ENCODE measurements at places on chromosomes 2 and 18.

GRCh38 chr18:23504720-23505119 lies 1.4 kb downstream of the RMC1 start:
- DNase-seq: no peak

- DNase-seq: no peak
These were observed 145.5 kb downstream of the MAP4K4 start for GRCh38 chr2:101843048-101843447.

- no peak for DNase-seq
These were observed 47.0 kb upstream of the TTC39C start for GRCh38 chr18:23967321-23968089.

DNA sequence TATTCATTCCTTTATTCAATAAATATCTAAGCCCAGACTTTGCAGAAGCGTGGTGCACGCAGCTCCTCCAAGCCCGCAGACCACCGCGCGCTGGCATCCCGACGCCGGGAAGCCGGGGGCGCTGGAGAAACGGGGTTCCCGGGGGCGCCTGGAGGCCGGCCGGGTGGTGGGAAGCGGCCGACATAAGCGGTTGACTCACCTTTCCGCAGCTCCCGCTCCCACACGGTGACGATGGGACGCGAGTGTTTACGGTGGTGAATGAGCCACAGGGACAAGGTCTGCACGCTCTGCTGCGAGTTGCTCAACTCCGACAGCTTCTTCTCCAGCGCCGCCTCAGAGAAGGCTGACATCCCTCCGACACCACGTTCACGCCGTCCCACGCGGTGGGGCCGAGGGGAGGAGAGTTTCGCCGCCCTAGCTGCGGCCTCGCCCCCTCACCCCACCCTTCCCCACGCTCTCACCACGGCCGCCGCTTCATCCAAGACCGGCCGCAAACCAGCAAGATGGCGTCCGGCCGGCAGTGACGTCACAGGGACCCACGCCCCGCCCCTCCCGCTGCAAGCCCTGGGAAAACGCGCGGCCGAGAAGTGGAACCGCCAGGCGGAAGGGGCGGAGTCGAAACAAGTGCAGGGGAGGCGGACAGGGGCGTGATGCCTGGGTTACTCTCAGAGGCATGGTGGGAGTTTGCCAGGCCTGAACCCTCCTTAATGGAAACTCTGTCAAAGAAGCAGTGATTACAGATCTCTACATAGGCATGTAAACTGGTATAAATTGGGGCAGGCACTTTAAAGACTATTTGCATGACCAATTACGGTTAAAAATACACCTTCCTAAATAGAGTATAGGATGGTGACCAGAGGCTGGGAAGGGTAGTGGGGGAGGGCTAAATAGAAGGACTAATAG lies at the start of gene RPRD1A:
Gene RPRD1A (minus strand): TSS at position 505 of the 903 bp plus-strand sequence. CDS start 155 bp downstream, at position 350.
- DNase-seq: peak; percentile 97

DNA sequence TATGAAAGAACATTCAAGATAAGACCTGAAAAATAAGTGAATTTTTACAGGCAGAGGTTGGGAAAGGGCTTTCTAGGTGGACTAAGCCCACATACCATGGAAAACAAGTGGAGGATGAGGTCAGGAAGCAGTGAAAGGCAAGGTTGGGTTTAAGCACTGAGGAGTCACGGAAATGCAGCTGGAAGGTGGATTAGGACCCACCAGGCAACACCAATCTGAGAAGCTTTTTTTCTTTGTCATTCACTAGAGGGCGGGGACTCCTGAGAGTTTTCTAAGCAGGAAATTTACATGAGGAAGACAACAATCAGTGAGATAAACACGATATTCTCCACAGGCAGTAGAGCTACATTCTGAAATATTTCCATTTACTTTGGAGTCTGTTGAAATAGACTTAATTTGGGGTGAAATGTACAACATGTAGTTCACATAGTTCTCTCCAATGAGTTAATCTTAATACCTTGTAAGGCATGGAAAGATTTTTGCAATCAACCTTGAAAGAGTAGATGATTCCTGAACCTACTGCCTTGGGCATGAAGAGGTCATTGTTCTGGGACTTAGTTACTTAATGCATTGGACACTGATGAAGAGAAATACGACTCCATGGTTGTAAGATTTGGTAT lies 40.7 kb downstream of the VIT start:
- no peak for DNase-seq

DNA sequence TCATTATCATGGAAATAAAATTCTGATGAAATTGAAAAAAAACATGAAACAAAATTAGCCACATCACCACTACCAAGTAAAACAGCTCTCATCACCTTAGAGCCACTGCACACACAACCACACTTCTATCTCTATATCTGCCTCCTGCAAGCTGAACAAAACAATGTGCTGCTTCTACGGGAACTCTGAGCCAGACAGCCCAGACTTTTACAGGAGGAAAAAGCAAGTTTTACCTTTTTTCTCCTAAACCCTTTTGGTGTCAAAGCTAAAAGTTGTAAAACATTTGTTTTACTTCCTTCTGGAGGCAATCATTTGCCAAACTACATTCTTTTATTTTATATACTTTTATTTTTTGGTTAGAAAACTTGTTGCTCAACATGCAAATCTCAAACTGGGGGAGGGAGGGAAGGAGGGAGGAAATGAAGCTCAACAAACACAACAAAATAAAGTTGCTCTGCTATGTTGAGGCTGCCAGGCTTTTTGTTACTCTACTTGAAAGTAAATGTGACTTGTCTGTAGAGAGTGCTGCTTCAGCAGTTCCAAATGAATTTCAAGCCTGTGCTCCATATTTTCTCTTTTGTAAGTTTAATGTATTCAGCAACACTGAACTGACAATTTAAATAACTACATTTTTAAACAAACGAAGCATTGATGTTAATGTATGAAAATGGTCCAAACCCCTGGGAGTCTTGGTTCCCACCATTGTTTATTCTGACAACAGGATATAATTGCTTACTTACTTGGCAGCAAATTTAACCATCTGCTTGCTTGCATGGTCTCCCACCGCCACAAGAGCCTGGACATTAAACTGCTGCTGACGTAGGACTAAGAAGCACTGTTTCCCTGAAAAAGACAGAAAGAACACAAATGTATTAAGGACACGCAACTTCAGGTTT lies 24.5 kb downstream of the DARS1 start:
- DNase-seq: peak; percentile 43

DNA sequence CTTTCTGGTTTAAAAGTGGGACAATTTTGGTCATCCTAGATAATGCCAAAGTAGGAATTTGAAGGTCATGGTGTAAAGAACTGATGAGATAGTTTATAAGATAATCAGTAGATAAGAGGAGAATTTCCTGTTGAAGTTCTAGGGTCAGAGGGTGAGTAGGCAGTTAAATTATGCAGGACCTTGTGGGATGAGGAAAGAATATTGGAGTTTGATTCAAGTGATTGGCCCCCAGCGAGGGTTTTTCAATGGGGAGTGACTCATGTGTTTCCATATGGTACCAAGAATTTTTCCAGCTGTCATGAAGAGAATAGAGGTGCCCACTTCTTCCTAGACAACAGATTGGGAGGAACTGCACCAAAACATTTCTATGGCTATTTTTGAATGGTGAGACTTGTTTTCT lies 940.2 kb upstream of the ZEB2 start:
- DNase-seq: peak; percentile 58

GRCh38 chr2:21656330-21657075 lies 532.7 kb downstream of the TDRD15 start:
- no peak for DNase-seq

DNA sequence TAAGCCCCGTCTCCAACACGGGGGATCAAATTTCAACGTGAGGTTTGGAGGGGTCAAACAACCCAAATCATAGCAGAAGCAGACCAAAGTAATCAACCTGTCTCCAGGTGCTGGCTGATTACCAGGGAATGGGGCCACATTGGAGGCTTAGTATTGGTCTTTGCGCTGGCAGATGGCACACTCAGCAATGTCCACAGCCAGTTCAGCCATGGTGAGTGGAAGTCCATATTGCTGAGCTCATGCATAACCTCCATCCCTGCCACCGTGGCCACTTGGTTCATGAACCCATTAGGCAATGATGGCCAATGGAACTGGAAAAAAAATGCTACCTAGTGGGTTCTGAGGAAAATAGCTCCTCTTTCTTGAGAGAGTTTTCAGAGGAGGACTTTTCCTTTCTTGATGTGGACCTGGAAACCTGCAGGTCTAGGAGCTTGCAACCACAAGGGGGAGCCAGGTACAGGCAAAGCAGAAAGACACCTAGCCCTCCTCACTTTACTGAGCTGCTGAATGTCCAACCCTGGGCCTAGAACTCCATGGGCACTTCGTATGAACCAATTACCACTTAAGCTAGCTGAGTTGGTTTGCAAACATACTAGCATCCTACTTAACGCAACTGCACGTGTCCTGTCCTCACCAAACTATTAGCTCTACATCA lies 128.0 kb upstream of the GYPC start:
- DNase-seq: peak; percentile 7

DNA sequence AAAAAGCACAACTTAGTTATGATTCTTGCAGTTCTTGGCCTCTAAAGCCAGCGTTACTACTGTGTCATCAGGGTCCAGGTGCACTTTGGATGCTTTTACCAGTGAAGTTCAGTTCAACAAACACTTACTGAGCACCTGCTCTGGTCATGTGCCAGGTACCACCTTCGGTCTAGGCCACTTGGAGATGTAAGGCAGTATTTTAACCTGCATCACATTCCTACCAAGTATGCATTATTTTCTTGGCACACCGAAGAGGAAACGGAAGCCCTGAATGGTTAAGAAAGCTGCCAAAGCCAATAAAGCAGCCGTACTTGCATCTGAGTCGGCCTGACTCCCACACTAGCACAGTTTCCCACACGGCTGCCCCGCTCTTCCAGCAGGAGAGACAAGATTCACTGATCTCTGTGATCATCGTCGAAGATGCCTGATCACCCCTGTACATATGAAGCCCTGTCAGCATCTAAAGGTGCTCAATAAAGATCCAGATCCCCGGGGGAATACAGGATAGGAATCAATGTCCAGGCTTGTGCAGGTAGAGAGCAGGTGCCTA lies 427.1 kb downstream of the EIPR1 start:
- no peak for DNase-seq

GRCh38 chr2:226813148-226813701 lies 13.6 kb upstream of the IRS1 start:
- DNase-seq: no peak

DNA sequence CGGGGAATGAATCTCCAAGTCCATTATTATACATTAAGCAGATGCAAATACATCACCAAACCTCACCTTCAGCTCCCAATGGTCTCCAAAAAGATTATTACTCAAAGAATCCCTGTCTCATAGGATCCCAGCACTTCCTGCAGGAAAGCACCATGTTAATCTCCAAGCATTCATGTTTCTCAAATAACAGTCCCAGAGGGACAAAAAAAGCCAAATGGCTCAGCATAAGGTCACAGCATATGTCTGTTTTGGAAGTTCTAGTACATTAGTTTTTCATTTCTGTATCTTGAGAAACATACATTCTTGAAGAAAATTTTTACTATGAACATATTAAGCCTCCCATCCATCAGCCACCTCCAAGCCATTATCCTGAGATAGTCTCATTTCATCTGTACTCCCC lies 103.3 kb downstream of the METTL4 start:
- peak; percentile 84 for DNase-seq

DNA sequence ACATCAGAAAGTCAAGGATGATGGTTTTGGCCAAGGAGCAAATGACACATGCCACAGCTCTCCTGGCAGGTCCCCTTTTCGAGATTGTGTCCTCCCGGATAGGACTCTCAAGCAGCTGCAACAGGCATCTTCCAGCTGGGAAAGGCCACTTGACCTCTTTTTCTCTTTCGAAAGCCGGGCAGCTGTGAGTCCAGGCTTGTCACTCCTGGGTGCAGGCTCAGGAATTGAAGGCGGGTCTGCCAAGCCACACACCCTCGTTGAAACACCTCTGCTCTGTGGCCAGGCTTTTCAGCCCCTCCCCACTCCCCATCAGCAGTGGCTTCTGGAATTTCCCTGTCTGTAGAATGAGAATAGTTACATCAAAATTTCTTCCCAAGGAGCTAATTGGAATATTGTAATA lies 98.0 kb downstream of the CCDC138 start:
- no peak for DNase-seq

DNA sequence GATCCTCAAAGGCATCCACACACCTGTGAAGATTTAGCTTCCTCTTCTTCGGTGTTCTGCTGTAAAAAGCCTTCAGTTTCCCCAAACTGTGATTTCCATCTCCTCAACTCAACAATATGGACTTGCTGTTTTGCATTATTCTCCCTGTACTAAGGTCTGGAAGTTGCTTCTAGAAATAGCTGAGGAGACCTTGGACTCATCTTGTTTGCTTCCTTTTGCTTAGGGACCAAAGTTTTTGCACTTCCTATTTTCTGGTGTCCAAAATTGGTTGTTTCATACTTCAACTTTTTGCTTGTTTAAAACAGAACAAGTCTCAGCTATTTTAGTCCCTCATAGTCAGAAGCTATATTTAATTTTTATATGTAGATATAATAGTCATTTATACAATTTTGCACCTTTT lies 201.9 kb upstream of the COPS8 start:
- DNase-seq: no peak

DNA sequence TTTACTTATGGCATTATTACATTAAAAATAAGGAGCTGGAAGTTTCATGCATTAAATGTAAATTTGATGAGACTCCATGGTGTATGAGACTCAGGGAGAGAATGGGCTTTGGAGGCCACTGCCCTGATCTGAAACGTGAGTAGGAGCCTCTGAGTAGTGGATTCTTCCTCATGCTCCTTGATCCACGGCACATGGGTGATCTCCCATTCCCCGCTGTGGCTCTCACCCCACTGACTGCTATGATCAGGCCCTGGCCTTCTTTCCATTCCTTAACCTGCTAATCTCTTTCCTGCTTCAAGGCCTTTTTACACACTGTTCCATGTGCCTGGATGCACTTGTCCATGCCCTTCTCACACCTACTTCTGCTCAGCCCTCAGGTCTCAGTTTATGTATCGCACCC lies 68.4 kb downstream of the SMAD7 start:
- no peak for DNase-seq

GRCh38 chr2:10387033-10387432 lies 61.1 kb downstream of the ODC1 start:
- no peak for DNase-seq

- DNase-seq: no peak
These were observed 51.6 kb upstream of the CPO start for GRCh38 chr2:206887745-206888144.

- no peak for DNase-seq
These were observed 21.1 kb downstream of the ANTXR1 start for GRCh38 chr2:69034122-69034521.

GRCh38 chr2:219531639-219532377 lies 11.8 kb downstream of the CHPF start:
- no peak for DNase-seq

Data from NCI-H2171 treated with DMSO at 0.1 percent for 48 hours (cell line).